ENCODE measurements at places on chromosomes 2 and 18.

GRCh38 chr2:48424866-48425265, 105.1 kb upstream of the STON1 start:
- no peak for DNase-seq

GRCh38 chr2:236857781-236858180, 227.9 kb upstream of the COPS8 start:
- DNase-seq, result no peak

GRCh38 chr2:73053316-73054114, 18.0 kb downstream of the SFXN5 start:
- DNase-seq, result no peak

DNA sequence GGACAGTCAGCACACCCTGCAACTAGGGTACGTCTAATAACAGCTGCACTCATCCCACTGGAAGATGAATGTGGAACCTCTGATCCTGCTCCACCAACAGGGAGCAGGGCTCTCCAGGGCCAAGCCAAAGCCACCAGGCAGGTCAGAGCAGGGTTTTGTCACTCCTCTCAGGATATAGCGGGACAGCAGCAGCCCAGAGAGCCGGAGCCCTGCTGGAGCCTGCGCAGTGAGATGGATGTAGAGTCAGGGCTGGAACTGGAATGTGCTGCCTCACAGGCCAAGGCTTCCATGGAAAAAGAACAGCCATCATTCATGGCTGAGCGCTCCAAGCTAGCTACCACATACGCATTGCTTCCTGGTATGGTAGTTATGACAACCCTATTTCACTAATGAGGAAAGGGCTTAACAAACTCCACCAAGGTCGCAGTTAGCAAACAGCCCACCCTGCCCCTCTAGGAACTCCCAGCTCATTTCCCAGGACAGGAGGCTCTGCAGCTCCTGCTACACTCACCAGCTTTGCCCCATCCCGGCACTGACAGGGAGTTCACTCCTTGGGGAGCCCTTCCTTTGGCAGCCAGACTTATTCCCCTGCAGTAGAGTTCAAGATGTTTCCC, 85.2 kb downstream of the HS1BP3 start:
- DNase-seq, result no peak

GRCh38 chr18:63930773-63931354, 18.2 kb upstream of the HMSD start:
- peak; percentile 46 for DNase-seq

DNA sequence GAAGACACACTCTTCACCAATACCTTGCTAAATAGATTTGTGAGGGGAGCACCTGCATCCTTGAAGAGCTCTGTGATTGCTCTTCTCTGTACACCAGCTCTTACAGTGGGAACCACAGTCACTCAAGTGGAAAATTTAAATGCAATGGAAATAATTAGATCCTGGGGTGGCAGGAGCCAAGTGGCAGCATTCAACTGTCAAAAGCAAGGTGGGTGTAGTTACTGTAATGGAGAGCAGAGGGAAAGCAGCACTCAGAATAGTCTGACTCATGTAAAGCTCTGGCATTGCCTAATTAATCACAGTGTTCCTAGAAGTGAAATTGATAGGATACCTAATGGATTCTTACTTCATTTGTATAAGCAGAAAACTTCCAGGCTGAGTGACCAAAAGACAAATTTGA, 245.8 kb downstream of the KCNE4 start:
- no peak for DNase-seq

GRCh38 chr18:48813321-48813720, 137.4 kb downstream of the SMAD7 start:
- DNase-seq, result no peak

- DNase-seq, result no peak
These were observed 202.8 kb upstream of the THUMPD2 start for GRCh38 chr2:39981883-39982311.

- no peak for DNase-seq
These were observed 201.7 kb upstream of the CWC22 start for GRCh38 chr2:180208841-180209240.

- DNase-seq, result no peak
These were observed 514.4 kb upstream of the RAB6C start for GRCh38 chr2:129465045-129465444.

DNA sequence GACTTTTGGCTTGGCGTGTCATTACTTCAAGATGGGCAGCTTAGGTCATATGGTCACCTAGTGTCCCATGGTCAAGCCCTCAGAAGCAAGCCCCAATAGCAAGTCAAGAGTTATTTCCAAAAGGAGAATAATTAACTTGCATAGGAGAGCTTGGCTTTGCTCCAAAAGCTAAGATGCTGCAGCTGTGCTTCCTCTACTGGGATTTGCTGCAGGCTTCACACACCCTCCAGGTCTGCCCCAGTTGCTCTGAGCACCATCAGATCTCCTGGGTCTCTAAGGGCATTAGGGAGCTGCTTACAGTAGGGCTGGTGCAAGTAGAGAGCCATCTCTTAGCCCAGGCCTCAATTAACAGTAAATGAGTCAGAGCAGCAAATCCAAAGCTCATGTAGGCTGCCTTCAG, 46.6 kb downstream of the THUMPD2 start:
- DNase-seq, result no peak

- DNase-seq, result no peak
These were observed 38.8 kb downstream of the NMS start for GRCh38 chr2:100509066-100509465.

GRCh38 chr2:152490686-152491455, 155.9 kb downstream of the FMNL2 start:
- DNase-seq, result peak; percentile 86

DNA sequence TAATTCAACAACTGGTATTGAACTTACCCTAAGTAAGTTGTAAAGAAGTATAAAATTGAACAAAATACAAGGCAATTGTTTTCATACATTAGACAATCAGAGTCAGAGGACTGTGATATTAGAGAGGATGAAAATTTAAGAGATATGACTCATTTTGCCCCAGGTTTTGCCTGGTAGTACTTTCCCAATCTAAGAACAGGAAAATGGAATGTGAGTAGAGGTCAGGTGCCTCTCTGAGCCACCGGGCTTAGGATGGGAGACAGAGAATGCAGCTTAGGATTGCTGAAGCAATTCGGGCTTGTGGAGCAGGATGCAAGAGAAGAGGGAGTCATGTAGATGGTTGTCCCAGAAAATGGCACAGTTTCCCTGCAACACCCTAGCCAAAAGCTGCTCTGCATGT, 219.7 kb upstream of the CHST9 start:
- no peak for DNase-seq

DNA sequence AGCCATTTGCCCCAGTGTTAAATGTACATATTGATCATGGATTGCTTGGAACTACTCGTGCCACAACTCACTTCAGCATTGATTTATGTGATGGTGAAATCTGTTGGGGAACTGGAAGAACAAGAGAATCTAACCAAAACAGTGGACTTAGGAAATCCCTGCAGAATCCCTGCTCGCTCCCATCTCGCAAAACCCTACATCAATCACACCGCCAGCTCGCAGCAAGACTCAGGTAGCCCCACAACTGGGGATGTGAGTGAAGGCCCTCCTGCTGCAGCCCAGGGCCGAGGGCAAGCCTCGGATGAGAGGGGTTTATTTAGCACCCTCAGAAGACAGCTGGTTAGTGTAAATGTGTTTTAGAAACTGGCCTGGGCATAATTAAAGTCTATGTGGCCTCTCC, 171.6 kb downstream of the ANAPC1 start:
- DNase-seq, result no peak

DNA sequence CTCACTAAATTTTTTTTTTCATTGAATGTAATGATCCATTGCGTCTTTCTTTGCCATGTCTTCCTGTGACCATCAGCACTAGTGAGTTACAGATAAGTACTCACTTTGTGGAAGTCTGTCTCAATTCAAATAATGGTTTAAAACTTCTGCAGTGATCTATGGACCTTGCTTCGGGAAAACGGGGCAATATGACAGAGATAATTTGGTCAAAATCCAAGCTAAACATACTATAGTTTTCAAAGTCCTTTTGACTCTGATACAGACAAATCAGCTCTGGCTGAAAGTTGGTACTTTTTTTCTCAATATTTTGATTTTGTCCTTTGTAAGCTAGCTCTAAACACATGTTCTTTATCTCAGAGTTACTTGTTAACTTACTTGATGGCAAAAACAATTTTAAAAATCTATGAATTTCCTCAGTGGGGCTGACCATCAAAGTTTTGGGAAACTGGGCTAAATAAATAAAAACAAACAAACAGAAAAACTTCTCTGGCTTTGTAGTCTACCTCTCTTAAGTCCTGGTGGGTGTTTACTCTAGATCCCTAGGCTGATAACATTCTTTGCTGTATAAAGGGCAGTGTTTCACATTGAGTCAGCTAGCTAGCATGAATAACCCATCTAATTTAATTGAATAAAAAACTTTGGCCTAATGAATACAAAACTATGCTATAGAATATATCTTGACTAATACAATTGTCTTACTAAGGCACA, 327.6 kb downstream of the RDH14 start:
- DNase-seq, result no peak

GRCh38 chr18:53375621-53376020, 848.8 kb downstream of the MBD2 start:
- no peak for DNase-seq

GRCh38 chr2:12584338-12584737, 132.4 kb upstream of the TRIB2 start:
- DNase-seq, result no peak

DNA sequence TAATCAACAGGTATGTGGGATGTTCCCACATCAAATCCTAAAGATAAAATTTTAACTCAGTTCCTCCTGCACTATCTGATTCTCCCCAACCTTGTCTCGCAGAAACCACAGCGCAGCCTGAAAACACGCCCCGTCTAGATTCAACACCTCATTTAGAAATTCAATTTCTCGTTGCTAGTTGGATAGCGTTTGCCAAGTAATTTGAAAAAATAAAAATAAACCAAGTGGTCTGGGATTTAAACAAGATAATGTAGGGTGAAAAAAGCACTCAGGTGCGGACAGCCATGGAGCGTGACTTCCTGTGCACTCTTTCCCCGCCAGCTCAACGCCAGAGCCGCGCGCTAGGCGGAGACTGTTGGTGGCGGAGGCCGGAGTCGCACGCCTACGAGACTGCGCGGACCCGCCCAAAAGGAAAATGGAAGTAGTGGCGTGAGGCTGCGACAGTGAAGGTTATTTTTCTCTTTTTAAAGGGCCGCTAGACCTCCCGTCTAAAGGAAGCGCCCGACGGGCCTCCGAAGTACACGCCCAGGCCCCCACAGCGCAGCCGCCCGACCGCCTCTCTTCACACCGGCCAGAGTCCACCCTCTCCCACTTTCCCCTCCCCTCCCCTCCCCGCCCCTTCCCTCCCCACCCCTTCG, 615 bp upstream of the CCNT2 start:
- DNase-seq, result peak; percentile 98

GRCh38 chr2:81481242-81481993, 1176.9 kb upstream of the LRRTM1 start:
- no peak for DNase-seq

- no peak for DNase-seq
These were observed 280.0 kb downstream of the EXOC6B start for GRCh38 chr2:72545790-72546189.

DNA sequence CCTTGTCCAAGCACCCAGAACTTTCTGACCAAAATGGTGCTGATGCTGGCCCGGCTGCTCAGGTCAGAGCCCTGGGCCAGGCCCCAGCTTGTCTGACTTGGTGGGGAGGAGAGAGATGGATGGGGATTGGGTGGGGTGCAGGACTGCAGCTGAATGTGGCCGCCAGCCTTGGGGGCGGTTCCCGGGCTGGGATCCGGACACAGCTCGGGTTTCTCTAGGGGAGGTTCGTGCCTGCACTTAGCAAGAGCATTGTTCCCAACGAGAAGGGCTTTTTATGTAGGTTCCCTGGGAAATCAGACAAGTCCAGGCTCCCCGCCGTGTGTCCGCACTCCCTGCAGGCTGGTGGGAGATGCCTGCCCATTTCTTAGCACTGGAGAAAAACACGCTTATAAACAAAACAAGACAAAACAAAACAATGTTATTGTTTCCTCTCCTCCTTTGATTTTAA, 50.5 kb upstream of the HS6ST1 start:
- no peak for DNase-seq

DNA sequence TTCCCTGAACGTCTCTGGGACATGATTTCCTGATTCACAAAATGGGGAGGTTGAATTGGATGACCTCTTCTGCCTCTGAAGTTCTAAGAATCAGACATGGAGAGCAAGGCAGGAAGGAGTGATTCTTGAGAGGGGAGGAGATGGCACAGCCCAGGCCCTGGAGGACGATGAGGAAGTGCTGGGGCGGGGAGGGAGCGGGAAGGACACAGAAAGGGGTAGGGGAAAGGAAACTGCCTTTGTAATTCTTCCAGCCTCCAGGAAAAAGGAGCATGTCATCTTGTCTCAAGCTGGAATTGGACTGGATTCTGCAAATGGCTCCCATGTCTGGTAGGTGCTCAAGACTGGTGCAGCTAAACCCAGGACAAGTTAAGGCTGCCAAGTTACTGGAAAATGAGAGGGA, 97.0 kb upstream of the NCK2 start:
- no peak for DNase-seq

GRCh38 chr2:142241016-142241415, 110.2 kb upstream of the LRP1B start:
- DNase-seq, result no peak

- no peak for DNase-seq
These were observed 146.2 kb downstream of the RPIA start for GRCh38 chr2:88837511-88838160.

DNA sequence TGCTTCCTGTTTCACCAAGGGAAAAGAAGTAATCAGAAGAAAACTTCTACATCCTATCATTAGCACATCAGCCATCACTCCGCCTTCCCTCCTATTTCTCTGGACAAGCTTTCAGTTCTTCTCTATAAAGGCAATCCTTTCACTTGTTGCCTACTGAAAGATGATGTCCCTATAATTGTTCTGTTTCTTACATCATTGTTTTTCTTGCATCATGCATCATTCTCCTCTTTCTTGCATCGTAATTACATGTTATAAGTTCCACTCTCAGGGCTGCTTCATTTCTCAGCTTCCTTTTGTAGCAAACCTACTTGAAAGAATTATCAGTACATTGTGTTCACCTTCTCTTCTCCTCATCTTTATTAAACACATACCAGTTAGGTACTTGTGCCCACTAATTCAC, 7.2 kb downstream of the SLC30A6 start:
- DNase-seq, result peak; percentile 26

- DNase-seq, result no peak
These were observed 20.3 kb downstream of the RAB3GAP1 start for GRCh38 chr2:135072125-135072997.

GRCh38 chr2:209696836-209697711, 74.6 kb upstream of the UNC80 start:
- no peak for DNase-seq

GRCh38 chr2:11796190-11797171, 50.0 kb downstream of the LPIN1 start:
- DNase-seq, result no peak

GRCh38 chr18:7523772-7524171, 43.3 kb upstream of the PTPRM start:
- no peak for DNase-seq

DNA sequence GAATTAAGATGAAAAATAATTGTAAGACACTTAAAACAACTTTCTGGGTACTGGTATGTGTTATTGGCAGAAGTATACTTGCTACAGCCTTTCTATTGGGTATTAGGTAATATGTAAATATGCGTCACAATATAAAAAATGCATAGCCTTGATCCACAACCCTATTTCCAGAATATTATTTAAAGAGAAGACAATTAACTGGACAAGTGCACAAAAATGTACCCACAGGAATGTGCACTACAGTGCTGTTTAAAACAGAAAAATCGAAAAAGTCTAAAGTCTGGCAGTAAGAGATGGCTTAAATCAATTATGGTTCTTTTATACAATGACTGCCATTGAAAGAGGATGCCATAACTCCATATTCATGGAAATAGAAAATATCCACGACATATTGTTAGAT, 149.7 kb downstream of the UPP2 start:
- DNase-seq, result no peak

GRCh38 chr18:30967701-30968100, 74.8 kb downstream of the DSC3 start:
- DNase-seq, result no peak

All from MV-4-11 (cell line).